NCI-H1436 treated with DMSO at 0.1 percent for 48 hours (cell line): ENCODE measurements at places on chromosomes 12 and 14.

DNA sequence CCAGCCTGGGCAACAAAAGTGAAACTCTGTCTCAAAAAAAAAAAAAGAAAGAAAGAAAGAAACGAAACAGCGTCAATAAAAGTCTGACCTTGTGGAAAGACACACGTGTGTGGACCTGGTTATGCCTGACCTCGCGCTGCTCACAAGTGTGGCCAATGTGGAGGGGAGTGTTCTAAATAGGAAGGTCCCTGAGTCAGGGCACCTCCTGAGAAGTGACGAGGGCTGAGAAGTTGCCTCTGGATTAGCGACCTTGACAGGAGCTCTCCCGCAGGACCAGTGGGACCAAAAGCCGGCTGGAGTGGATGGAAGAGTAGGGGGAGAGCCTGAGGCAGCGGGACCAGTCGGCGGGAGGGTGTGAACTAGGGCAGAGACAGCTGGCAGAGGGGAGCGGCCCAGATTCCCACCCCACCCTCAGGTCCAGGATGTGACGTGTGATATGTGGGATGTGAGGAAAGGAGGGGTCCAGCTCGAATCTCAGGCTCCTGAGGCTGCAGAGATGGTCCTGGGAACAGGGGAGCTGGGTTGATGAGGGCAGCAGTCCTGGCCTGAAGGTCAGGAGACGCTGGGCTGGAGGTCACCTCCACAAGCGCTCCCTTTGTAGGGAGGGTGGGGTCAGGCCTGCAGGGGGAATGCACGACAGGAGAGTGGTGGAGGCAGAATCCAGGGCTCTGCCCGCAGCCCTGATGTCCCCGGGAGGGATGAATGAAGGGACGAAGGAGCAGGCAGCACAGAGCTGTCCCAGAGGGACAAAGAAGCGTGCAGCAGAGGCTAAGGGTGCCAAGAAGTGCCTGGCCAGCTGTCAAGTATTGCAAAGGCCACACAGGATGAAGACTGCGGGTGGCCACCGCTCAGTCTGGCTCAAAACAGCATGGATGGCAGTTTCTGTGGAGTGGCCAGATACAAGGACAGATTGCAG lies 24.8 kb upstream of the GPR68 start:
- no peak for DNase-seq

DNA sequence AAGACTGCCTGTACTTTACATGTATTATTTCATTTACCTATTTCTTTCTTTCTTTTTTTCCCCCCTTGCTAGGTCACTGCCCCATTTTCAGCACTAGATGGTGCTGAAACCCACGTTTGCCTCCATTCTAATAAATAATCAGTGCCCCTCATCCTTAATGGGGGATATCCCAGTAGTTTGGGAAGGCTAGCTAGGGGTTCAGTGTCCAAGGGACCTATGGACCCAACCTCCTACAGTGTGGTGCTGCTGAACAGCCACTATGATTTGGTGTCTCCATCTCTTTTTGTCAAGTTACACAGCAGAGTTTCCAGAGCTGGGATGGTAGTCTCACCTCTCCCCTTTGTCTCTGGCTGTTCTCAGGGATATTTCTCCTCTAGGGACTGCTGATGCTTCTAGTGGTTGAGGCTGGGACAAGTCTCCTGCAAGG lies 6.5 kb upstream of the HCFC2 start:
- DNase-seq: no peak

- no peak for DNase-seq
Measured at GRCh38 chr12:56208006-56208405, 13.7 kb downstream of the RNF41 start.

DNA sequence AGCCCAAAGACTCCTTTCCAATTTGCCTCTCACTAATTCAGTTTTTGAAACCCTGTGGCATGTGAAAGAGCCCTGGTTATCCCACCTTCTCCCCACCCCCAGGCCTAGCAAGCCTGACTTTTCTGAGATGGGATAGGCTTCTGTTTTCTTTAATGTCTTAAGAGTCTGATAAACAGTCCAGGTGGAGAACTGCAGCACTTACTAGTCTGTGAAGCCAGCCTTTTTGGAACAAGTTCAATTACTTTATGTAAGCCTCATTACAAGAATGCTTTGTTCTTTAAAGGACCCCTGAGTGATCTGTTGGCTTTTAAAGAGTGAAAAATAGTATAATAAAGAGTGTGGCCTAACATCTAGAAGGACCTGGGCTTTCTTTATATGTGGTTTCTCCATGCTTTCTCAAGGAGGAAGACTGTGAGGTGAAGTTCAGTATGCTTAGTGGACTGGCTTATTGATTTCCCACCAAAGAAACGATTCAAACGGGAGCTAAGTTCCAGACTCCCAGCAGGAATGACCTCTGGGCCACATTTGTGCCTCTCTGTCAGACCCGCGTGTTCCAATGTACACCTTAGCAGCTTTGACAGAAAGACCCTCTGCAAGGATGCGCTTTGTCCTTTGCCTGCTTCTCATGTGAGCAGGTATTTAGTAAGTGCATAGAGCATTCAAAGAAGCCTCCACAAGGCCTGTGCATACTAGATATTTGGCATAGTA lies 129.5 kb downstream of the DAAM1 start:
- DNase-seq: no peak

GRCh38 chr12:17507336-17507735 lies 582.7 kb downstream of the RERGL start:
- DNase-seq: no peak
